Frontal cortex (tissue), 4 donors: ENCODE measurements at places on chromosomes 2 and 18. TPM values are rescaled to one million over a fixed set of nuclear protein-coding genes. Genes with fewer than 3 reads are reported as not detected.

Gene ARHGEF4
- total RNA-seq: 43.2 TPM

Gene IL1RN
- not detected for total RNA-seq

Gene SCLY
- 11.8 TPM for total RNA-seq

Gene FASTKD1
- total RNA-seq: 110 TPM

Gene SULT1C4
- 4.5 TPM for total RNA-seq

Gene CCDC195
- total RNA-seq: not detected

Gene TOGARAM2
- under 0.01 TPM for total RNA-seq

Gene ZC3H6
- 19.6 TPM for total RNA-seq

Gene IL18R1
- total RNA-seq: 0.41 TPM

Gene MORN2
- total RNA-seq: 17.9 TPM

Gene PAIP2B
- 20.4 TPM for total RNA-seq

Gene STAT1
- 20.8 TPM for total RNA-seq

- no peak for DNase-seq
These were observed 177.9 kb upstream of the VRK2 start for GRCh38 chr2:57868619-57869139.

- DNase-seq: no peak
These were observed 402.4 kb upstream of the HS6ST1 start for GRCh38 chr2:128721096-128721495.

GRCh38 chr2:72919414-72920317 is 2.3 kb downstream of the EMX1 start:
- no peak for DNase-seq

DNA sequence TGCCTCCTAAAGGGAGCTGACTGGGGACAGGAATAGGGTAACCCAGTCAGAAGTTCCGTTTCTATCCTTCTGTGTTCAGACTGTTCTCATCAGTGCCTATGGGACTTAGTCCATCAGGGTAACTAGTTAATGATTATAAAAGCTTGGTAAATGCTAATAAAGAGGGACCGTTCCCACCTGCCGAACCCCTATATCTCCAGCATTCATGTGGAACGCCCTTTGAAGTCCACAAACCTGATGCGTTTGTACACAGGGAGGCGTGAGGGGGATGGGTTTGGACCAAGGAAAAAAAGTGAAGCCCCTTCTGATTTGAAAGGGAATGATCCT is 112.9 kb downstream of the CDK15 start:
- DNase-seq: no peak

GRCh38 chr18:69246027-69246426 is 154.7 kb upstream of the DOK6 start:
- DNase-seq: no peak

DNA sequence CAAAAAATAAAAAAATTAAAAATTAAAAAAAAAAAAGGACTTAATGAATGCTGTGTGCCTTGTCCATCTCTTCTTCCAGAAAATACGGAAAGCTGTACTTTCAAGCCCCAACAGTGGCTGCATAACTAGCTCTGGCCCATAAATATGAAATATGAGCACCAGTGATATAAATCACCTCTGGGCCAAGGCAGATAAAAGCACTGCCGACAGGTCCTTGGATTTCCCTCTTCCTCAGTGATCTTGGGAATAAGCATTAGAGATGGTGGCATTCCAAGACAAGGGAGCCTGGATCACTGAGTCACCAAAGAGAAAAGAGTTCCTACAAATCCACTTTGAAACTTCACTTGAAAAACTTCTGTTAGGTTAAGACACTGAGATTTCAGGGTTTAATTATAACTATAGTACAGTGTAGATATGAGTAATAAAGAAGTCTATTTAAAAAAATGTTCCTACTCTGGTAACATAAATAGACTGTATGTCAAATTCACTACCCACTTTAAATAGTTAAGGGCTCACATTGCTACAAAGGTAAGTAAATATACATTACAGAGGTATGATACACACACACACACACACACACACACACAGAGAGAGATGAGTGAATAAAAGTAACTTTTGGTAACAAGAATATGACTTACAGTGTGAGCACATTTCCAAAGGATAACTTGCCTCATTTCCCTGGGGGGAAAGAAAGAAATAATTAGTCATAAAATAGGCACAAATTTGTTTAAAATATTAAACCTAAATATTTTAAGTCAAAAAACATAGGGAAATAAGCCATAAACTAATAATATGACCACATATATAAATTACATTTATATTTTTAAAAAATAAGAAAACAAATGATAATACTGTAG is 35.6 kb downstream of the PPP3R1 start:
- no peak for DNase-seq

DNA sequence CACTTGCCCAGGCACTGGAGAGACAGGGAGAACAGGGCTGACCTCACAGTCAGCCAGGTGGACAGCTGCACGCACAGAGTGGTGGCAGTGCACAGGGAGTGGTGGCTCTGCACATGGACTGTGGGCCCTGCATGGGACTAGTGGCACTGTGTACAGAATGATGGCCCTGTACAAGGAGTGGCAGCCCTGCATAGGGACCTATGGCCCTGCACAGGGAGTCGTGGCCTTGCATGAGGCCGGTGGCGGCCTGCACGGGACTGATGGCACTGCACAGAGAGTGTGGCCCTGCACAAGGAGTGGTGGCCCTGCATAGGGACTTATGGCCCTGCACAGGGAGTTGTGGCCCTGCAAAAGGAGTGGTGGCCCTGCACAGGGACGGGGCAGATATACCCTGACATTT is 19.1 kb upstream of the STEAP3 start:
- no peak for DNase-seq

DNA sequence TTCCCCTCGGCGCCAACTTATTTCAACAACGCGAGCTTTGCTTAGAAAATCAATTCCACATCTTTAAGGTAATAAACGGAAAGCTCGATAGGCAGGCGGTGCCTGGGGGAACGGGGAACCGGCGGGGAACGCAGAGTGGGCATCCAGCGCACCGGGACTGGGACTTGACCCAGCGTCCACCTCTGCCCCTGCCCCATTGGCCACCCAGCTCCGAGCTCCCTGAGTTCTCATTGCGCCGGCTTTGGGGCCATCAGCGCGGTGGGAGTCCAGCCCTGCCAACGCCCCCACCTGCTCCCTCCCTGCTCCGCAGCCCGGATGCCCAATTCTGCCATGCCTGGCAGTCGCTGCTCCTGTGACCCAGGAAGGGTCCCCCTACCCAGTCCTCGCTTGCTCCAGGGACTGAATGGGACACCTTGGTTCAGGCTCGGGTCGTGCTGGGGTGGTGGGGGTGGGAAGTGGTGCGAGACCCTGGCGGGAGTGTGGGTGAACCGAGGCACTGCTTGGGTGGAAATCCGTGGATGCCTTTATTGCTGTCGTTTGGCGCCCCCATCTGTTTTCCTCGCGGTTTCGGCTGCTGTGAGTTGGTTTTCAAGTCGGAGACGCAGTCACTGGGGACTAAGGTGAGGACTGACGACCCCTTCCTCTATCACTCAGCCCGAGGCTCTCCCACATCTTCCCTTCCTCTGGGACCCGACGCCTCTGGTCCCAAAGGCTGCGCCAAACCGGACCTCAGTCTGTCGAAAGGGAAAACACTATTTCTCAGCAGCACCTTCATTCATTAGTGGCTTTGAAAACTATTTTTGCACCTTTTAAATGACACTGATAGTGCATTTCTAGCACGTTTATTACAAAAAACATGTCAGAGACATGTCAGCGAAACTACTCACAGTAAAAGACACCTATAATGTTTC is 2.4 kb upstream of the EVX2 start:
- peak; percentile 72 for DNase-seq

DNA sequence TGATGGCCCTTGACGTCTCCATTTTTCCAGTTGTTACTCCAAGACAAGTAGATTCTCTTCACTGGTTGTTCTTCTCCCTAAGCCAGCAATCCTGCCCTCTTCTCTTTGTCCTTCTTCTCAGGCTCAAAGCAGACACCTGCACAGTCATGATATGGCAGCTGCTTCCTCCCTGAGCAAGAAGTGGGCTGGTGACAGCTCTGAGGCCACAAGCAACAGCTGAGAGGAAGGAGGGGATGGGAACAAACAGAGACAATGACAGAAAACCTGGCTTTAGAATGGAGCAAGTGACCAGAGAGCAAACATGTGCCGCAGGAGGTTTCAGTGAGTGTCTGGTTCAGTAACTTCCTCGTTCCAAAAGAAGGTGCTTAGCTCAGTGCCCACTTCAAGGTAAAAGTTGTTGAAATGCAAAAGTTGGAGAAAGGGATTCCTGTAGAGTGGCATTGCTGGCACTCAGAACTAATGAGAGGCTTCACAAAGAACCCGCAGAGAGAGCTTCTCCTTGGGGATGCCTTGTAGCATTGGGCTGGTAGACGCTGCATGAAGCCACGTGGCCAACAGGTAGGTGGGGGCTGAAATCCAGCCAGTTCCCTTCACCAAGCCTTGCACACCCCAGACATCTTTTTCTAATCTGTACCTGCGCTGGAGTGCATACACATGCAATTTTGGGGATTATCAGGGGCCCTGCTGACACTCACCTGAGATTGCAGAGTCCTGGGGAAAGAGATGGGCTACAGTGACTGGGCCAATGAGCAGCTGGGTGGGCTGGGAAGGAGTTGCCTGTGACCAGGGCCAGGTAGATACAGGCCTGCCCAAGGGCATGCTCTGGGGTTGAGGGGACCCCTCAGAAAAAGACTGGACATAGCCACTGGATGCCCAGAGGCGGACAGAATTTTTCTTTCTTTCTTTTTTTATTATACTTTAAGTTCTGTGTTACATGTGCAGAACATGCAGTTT is 153.3 kb upstream of the RAB12 start:
- no peak for DNase-seq

GRCh38 chr2:235989591-235989990 is 178.6 kb downstream of the GBX2 start:
- no peak for DNase-seq

DNA sequence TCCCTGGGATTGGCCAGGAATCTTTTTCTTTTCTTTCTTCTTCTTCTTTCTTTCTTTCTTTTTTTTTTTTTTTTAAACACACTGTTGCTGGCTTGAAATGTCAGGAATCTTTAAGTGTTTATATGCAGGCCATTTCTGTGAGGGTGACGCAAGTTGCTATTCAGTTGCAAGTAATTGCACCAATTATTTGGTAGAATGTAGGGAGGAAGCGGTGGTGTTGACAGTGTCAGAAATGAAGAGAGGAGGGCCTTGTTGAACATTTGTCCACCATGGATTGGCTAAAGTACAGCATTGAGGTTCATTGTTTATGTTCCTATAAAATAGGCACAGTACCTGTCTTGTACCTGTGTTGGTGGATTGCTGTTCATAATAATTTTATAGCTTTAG is 6.5 kb downstream of the RPIA start:
- no peak for DNase-seq

DNA sequence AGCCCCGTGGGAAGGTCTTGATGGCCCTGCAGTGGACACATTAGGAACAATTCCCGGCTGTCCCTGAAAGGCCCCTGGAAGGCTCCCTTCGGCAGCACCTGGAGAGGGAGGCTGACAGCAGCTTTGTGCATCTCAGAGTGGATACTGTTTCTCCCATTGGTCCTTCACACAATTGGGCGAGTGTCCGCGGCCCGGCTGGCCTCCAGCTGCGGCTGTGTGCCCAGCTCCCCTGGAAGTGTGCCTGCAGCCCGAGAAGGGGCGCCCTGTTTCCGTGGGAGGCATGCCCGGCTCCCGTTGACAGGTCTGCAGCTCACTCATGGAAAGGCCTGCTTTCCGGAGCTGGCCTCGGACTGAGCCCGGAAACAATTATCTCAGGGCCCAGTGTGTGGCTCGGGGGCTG is 103.7 kb downstream of the LPIN1 start:
- peak; percentile 55 for DNase-seq

DNA sequence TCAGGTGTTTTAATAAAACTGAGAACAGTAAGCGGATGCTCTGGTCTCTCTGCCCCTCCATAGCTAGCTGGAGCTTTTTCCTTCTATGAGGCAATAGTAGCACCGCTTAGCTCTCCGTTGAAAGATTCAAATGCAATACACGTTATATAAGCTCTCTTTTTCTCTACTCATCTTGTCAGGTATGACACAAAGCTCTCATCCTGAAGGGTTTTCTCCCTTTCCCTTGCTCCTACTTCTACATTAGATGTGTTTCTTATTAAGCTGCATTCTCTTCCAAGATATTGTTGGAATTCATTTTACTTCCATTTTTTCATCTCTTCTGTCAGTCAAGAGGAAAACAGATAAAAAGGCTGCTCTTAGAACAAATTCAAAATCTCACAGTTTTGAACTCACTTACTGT is 434.6 kb upstream of the DDX18 start:
- DNase-seq: no peak

DNA sequence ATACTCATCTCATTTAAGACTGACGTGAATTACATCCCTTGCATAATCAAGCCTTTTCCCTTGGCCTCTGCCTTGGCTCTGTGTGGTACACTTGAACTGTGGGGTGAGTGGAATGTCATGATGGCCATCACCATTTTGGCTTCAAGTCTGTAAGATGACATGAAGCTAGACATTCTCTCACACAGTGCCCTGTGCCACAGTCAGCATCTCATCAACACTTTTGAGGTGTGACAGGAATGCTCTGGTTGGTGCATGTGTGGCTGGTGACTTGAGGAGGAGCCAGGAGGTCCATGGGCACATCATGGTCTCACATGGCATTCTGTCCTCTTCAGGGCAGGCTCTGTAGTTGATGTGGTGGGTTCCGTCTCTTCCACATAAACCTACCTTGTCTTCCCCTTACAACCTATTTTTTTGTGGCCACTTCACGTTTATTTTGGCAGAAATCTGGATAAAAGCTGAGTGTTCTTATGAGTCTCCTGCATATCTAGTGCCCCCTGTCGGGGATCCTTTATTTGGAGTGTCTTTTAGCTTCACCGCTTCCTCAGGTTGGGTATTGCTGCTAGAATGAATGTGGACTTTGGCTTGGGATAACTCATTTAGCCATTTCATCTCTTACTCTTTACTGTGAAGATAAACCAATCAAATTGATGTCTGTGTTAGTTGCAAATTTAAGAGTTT is 28.1 kb downstream of the MAP4K4 start:
- no peak for DNase-seq

DNA sequence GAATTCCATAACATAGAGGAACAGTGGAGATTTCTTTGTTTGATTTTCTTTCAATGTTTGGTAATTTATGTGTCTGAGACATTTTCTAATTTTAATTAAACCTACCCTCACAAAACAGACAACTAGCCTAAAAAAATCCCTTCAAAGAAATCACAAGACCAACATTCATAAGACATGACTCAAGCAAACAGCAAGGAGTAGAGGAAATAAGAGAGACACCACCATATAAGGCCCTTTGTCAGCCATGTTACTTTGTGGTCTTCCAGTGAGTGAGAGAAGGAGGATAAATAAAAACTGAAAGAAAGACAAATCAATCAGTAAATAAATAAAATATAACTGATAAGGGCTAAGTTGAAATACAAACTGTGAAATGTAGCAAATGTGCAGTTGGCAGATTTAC is 830.8 kb upstream of the SLC39A10 start:
- no peak for DNase-seq
